Keratinocyte (primary cell): ENCODE measurements at places on chromosomes 3 and 15.
A peak's percentile ranks its signal among the peaks of the same experiment; 100 is the strongest.

GRCh38 chr3:18618723-18619122 is 193.6 kb upstream of the SATB1 start:
- DNase-seq: no peak

GRCh38 chr15:89815769-89816168 is 1.1 kb upstream of the ANPEP start:
- DNase-seq: no peak

DNA sequence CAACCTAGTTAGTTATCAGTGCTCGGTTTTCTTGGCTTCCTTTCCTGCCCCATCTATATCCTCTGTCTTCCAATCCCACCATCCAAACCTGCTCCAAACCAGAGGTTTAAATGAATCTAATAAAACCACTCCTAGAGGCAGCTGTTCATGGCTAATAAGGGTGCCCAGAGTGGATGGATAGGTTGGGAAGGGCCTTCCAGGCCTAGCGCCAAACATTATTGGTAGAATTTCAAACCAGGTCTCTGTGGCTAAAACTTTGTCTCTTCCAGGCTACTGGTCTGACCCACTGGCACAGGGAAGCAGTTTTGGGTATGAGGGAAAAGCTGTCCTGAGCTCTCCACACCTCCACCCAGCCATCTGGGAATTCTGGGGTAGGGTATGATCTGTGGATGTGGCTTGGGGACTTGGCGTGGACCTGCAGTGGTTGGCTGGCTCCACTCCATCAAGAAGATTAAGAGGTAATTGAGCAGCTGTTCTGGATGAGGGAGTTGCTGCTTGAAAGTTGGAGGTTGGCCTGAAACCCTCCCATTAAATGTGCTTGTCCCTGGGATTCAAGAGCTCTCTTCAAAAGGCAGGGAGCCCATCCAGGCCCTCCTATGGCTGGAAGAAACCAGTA is 29.3 kb upstream of the INSYN1 start:
- DNase-seq: no peak

DNA sequence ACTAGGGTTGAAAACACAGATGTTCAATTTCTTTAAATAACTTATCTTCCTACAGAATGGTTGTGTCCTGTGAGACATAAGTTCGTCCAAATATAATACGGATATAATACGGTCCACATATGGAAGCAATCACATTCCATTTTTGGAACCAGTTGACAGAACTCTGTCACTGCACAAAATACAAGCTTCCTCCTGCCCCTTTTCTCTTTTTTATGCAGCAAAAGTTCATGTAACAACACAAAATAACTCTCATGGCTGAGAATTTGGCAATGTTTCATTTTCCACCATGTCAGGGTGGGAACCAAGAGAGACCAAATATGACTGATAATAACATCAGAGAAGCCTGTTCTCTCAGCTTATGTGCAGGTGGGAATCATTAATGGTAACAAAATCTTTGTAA is 158.1 kb upstream of the ZNF385D start:
- no peak for DNase-seq

DNA sequence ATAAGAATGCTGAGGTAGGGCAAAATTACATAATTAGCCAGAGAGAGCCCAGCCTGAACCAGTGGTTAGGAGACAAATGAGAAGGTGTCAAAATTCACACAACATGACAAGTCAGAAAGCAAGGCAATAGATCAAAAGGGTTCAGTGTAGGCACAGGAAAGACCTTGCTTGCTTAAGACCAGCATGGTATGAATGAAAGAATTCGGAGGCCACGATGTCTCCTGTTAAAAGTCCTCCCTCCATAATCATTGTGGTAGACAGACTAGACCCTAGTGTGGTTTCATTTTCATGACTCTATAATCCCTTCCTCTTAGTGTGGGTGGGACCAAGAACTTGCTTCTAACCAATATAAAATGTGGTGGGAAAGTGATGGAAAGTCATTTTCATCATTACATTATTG is 98.7 kb upstream of the ANKRD28 start:
- DNase-seq: no peak

DNA sequence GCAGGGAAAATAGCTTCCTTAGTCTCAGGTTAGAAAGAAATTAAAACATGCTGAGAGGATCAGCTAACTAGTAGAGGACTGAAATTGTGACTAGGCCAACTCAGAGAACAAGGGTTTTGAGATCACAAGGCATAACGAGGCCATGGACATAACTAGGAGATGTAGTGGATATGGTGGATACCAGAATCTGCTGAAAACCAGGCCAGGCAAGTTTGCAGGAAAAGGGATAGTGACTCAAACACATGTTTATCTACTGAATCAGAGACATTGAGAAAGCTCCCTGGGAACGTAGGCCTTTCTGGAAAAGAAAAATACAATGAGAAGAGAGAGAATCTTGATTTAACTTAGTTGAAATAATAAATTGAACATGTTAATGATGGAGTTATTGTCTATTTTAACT is 326.5 kb upstream of the GBE1 start:
- DNase-seq: no peak

DNA sequence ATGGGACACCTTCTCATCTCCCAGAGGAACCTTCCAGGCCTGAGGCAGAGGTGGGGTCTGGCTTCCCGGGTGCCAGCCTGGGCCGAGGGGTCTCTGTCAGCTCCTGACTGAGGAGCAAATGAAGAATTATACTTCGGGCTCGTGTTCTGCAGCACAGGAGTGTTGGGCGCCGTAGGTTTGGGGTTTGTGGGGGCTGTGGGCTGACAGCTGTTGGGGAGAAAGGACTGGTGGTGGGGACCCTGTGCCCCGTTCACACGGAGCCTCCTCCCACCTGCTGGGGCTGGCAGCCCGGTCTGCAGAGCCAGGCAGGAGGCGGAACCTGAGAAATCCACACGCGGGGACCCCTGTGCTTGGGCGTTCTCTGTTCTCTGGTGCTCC is 59.7 kb downstream of the ADAMTS7 start:
- no peak for DNase-seq

GRCh38 chr3:31180274-31180673 is 285.8 kb upstream of the GADL1 start:
- DNase-seq: no peak

DNA sequence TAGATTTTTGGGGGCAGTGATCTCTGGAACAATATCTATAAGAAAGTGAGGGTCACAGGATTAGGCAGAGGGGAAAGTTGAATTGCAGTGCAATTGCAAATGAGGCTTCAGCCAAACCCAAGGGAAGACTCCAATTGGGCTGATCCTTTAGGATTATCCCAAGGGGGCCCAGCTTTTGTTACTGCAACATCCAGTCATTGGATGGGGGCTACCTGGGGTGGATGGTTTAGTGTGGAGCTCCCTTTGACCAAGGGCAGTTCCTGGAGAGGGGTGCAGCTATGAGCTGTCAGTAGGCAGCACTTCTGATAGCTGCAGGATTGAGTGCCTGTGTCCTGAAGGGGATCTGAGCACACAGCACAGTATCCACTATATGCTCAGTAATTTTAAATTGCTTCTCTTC is 355.2 kb upstream of the AZI2 start:
- DNase-seq: no peak

DNA sequence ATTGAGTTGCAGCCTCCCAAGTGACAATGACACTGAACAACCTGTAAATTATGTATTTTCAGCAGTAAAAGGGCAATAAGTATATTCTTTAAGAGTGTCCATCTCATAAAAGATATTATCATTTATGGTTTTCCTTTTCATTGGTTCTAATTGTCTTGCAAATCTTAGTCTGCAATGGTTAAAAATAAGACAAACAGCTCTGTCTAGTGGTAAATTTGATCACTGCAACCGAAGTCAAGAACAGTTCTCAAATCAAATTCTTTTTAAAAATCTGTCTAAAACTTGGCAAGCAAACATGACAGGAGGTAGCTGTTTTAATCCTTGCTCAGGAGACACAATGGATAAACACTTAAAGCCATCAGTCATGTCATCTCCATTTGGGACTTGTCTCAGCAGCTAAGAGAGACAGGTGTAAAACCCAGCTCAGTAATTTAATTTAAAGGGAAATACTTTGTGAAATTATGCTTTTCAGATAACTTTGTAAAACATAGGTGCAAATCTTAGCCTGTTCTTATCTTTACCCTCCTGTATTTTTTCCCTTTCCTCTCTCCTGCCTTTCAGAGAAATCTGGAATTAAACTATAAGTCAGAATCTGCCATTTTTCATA is 150.3 kb upstream of the ARHGEF26 start:
- no peak for DNase-seq

- no peak for DNase-seq
These were observed 59.1 kb downstream of the AGBL1 start for GRCh38 chr15:86138798-86139197.

- peak; percentile 32 for DNase-seq
These were observed 106.7 kb downstream of the GHSR start for GRCh38 chr3:172341482-172342059.

GRCh38 chr3:23567917-23568316 is 237.8 kb upstream of the UBE2E1 start:
- peak; percentile 28 for DNase-seq

GRCh38 chr15:95972041-95972553 is 358.4 kb upstream of the NR2F2 start:
- no peak for DNase-seq
